ENCODE measurements at places on chromosomes 11 and 22. TPM values are rescaled to one million over a fixed set of nuclear protein-coding genes. Genes with fewer than 3 reads are reported as not detected.

The SMC1B gene
- total RNA-seq, result not detected

DNA sequence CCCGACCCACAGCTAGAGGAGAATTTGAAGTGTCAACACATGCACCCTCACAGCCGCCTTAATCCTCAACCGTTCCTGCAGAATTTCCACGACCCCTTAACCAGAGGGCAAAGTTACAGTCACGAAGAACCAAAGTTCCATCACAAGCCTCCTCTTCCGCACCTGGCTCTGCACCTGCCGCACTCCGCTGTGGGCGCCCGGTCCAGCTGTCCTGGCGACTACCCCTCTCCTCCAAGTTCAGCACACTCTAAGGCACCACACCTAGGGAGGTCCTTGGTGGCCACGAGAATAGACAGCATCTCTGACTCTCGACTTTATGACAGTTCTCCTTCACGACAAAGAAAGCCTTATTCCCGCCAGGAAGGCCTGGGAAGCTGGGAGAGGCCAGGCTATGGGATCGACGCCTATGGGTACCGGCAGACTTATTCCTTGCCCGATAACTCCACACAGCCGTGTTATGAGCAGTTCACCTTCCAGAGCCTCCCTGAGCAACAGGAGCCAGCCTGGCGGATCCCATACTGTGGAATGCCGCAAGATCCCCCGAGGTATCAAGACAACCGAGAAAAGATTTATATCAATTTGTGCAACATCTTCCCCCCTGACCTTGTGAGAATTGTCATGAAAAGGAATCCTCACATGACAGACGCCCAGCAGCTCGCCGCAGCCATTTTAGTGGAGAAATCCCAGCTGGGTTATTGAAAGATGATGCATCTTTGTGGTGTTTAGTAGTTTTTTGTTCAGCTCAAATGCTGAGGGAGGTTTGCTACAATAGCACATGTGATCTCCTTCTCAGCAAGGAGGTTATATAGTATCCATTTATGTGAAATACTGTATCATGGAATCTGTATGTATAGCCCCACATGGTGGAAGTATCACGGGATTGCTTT, 72.1 kb downstream of the ZC3H12C start:
- DNase-seq, result no peak

- no peak for DNase-seq
Measured at GRCh38 chr11:5504403-5504921, 5.3 kb downstream of the UBQLN3 start.

GRCh38 chr11:118771547-118772288, 19.2 kb downstream of the DDX6 start:
- DNase-seq, result no peak

DNA sequence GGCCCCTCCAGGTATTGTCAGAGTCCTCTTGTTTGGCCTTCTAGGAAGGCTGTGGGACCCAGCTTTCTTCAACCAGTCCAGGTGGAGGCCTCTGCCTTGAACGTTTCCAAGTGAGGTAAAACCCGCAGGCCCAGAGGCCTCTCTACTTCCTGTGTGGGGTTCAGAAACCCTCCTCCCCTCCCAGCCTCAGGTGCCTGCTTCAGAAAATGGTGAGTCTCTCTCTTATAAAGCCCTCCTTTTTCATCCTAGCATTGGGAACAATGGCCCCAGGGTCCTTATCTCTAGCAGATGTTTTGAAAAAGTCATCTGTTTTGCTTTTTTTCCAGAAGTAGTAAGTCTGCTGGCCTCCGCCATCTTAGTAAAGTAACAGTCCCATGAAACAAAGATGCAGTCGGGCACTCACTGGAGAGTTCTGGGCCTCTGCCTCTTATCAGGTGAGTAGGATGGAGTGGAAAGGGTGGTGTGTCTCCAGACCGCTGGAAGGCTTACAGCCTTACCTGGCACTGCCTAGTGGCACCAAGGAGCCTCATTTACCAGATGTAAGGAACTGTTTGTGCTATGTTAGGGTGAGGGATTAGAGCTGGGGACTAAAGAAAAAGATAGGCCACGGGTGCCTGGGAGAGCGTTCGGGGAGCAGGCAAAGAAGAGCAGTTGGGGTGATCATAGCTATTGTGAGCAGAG, at the start of gene CD3E:
Gene CD3E, plus strand, starts transcription at position 163 of the 681 bp plus-strand sequence. Its CDS starts 223 bp downstream, at position 386.
- no peak for DNase-seq

All from frontal cortex (tissue), 4 donors.